ENCODE measurements at places on chromosomes 11 and 22.

- no peak for DNase-seq
Observed at GRCh38 chr11:17923217-17923616, 89.6 kb downstream of the SERGEF start.

DNA sequence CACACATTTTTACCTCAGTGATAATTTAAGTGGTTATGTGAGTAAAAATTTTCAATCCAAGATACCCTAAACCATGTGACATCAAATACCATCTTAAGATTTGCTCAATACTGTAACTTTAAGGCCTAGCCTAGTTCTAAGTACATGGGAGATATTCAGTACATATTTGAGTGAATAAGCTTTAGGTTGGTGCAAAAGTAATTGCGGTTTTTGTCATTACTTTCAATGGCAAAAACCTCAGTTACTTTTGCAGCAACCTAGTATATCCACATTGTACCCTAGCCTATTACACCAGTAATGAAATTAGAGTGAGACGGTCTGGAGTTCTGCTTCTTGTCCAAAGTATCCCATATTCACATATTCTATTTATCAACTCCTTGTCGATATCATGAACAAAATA lies 700.1 kb downstream of the LRRC4C start:
- no peak for DNase-seq

- DNase-seq: no peak
Observed at GRCh38 chr11:64084146-64084950, 48.6 kb downstream of the FLRT1 start.

DNA sequence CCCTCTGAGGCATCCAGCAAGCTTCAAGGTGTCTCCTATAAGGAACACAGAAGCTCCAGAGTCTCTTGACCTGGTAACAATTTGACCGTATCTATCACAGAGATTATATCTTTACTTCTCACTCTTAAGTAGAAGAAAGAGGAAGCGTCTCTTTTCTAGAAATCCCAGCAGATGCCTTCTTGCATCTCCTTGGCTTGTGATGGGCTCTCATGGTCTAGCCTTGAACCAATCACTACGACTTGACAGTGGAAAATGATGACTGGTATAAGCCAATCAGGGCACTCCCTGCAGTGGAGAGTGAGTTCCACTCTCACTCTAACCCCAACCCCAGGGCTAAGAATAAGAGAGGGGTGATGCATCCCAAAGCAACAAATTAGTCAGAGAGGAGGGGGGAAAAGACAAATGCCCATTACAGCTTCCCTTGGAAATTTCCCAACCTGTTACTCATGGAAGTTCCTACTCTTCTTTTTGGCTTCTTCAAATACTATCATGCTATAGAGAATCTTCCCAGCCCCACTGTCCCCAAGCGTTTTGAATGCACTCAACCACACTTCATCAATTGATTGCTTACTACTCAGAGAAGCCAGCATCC lies 293.5 kb downstream of the MN1 start:
- DNase-seq: peak; percentile 61

DNA sequence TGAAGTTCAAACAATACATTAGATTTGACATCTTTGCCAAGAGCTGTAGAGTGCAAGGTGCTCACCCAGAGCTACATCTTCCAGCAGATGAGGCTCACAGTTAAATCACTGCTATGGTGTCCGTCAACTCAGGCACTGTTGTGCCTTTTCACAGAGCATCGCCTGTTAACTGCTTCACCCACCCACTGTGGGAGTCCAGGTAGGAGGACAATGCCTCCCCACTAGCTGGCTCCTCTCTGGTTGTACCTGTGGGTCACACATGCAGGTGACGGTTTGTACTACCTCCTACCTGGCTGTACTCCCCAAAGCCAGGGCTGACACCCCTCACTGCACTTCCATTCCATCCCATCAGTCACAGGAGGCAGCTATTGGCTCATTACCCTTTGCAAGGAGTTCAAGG lies 84.6 kb upstream of the TOP3B start:
- no peak for DNase-seq

GRCh38 chr11:58693026-58693425 lies 38.7 kb downstream of the GLYAT start:
- no peak for DNase-seq

GRCh38 chr11:3927129-3927796 lies 71.8 kb downstream of the STIM1 start:
- DNase-seq: no peak

DNA sequence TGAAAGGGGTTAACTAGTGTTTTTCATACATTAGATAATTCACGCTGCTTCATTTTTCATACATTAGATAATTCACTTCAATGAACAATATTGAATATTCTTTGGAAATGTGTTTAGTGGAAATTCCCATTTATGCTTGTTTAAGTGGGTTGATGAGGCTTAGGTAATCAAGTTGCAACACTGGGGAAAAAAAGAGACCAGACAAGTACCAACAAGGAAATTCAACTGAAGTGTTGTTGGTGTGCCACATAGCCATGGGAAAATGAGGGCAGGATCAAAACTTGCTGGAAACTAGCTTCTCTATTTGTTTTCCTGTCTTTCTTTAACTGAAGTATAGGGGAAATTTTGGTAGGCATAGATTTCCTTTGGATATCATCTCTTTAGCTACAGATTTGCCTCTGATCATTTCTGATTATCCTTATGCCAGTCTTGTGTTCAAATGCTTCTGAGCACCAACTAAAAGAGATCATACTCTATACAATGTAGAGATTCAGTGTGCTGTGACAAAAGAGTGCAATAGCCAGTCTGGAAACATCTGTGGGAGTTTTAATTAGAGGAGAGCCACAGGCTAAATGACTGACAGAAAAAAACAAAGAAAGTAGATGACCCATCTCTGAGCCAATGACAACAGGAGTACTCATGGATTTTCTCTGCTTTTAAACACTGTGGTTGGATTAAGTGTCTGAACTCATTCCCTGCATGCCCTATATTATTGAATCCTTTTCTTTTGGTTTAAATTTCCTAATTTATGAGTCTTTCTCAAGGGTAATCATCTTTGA lies 67.6 kb upstream of the CTSC start:
- peak; percentile 97 for DNase-seq

GRCh38 chr11:61477727-61478148 lies 30.8 kb upstream of the LRRC10B start:
- DNase-seq: peak; percentile 19

DNA sequence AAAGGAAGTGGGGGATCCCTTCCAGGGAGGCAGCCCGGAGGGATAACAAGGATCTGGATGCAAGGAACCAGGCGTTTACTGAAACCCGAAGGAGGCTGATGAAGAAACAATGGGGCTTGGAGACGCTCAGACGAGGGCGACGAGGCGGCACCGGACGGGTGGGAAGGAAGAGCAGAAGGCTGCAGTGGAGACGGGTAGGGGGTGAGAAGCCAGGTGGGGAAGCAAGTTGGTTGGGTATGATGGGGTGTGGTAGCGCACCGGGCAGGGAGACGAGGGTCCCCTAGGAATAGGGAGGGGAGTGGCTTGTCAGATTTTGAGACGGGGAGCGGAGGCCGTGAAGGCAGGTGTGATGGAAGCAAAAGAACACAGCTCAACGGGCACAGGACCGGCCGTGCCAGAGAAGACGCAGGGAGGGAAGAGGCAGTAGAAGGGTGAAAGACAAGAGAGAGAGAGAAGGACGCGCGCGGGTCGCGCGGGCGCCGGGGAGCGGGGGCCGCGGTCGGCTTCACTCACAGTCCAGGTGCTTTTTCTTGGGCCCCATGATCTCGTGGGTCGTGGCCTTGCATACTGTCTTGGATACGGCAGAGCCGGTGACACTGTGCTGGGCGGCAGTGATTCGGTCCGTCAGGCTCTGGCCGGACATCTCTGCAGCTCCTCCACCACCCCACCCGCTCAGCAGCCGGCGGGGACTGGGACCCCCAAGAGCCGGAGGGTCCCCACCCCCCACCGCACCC lies 579 bp downstream of the PICALM start:
- DNase-seq: peak; percentile 35

- no peak for DNase-seq
Observed at GRCh38 chr22:31038686-31039085, 42.4 kb upstream of the SMTN start.

DNA sequence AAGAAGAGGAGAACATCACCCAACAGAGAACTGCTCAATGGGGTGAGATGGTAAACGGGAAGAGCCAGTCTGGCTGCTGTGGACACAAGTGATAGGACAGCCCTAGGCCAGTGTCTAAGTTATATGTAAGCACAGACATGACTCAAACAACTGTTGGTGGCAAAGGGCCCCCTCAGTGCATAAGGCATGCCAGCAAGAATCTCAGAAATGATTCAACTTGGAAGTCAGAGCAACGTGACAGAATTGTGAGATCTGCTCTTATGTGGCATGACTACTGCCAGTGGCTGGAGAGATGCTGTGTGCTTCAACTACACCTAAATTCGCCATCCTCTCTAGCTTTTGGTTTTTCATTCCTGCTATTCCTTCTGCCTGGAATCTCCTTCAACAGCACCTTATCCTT lies 7.4 kb downstream of the SLN start:
- DNase-seq: peak; percentile 64

DNA sequence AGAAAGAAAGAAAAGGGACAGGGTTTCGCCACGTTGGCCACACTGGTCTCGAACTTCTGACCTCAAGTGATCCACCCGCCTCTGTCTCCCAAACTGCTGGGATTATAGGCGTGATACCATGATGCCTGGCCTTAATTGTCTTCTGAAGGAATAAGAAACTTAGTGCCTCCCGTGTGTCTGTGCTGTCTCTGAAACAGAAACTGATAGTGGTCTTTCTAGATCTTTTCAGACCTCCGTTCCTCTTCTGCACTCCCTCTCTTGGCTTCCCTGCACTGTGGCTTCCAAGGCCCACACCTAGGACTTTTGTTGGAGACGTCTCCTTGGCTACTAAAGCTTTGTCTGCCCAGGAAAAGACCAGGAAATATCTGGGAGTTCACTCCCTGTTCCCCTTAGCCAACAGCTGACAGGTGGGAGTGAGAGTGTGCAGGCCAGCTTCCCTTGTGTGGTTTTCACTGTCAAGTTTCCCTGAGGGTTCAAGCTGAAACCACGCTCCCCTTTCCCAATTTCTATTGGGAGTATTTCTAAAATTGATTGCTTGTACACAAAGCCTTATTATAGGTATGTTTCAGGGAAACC lies 10.1 kb upstream of the HTR3B start:
- DNase-seq: no peak

DNA sequence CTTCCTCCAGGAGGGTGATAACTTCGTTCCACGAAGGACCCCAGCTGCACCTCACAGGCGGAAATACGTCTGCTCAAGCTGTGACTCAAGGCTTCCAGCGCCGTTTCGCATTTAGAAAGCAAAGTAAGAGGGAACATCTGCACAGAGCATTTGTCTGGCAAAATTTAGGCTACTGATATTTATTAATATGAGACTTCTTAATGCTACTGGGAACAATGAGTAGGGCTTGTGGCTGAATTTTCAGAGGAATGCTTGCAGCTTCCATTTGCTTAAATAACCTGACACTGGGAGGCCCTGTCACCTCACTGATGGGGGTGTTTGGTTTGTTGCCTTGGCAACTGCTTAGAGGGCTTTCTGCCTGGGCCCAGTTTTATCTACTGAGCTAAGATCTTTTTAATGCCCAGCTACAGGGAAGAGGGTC lies 14.7 kb upstream of the ST14 start:
- DNase-seq: no peak

GRCh38 chr22:28408709-28409108 lies 270.9 kb downstream of the TTC28 start:
- no peak for DNase-seq

- DNase-seq: no peak
Observed at GRCh38 chr11:1744891-1745700, 5.3 kb downstream of the IFITM10 start.

GRCh38 chr22:26893173-26894110 lies 236.1 kb downstream of the MIAT start:
- DNase-seq: peak; percentile 36

- DNase-seq: peak; percentile 43
Observed at GRCh38 chr11:65440831-65441499, 18.4 kb downstream of the NEAT1 start.

DNA sequence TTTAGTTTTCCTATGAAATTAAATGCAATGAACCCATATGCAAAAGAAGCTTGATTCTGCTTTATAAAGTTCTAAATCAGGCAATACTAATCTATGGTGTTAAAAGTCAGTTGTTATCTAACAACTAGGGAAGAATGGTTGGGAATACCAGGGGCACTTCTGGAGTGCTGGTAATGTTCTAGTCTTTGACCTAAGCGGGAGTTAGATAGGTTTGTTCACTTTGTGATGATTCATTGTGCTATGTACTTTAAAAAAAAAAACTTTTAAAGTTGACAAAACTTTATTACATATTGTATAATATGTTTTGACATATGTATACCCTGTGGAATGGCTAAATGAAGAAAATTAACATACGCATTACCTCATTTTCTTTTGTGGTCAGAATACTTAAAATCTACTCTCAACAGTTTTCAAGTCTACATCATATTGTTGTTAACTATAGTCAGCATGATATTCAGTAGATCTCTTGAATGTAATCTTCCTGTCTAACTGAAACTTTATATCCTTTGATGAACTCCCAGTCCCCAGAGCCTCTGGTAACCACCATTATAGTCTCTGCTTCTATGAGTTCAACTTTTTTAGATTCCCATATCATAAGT lies 39.2 kb downstream of the BIRC2 start:
- DNase-seq: no peak

DNA sequence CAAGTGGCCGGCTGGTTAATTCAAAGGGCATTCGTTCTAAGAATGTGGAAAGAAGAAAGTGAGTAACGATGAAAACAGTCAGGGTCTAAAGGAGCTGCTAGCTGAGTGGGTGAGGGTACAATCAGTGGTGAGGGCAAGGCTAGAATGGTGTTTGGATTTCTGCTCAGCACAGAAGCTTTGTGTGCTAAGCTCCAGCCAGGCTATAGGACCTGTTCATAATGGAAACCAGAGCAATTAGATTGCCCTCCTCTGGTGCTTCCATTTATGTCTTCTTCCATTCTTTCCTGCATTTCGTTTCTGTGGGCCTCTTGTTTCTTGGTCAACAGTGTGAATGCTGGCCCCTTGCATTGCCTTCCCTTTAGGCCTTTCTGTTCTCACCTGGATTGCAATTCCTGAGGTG lies 572.9 kb upstream of the CHORDC1 start:
- DNase-seq: no peak

DNA sequence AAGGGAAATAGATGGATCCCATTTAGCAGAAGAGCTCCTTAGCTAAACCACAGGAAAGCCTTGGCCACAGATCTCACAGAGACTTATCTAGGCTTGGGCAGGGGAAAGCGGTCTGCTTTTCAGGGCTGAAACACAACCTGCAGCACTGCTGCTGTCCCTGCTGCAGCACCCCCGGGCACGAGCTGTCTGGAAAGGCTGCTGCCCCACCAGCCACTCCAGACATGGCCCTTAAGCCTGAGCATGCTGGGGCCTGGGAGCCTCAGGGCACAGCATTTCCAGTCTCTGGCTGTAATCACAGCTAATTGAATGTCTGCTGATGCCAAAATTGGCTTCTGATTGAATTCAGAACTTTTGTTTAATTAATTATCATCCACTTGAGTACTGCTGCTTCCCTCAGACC lies 115.0 kb downstream of the TMPRSS5 start:
- no peak for DNase-seq

GRCh38 chr11:119180729-119181676 lies 4.3 kb upstream of the NHERF4 start:
- no peak for DNase-seq

- DNase-seq: no peak
Observed at GRCh38 chr11:77093987-77094840, 8.4 kb upstream of the OMP start.
